ENCODE measurements at places on chromosomes 2 and 18.
A peak's percentile ranks its signal among the peaks of the same experiment; 100 is the strongest.

DNA sequence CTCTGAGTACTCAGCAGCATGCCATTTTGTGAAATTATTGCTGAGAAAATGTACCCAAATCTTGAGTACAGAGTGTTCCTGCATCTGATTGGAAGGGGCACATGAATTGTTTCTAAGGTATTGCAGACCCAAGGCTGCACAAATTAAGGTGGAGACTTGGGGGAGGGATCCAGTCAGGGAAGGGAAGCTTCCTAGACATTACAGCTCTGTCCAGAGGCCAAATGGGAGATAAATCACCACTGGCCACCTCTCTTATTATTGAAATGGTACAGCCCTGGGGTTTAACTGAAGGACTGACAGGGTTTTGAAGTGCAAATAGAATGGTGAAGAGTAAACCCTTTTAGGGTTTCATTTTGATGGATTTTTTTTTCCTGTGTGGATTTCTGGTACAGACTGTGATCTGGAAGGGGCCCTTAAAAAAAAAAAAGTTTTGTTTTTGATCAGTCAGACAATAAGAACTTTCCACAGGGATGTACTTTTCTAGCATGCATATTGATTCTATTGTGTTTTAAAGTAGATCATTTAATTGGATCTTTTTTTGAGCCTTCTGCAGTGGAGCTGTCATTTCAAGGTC, 119.4 kb downstream of the GREB1L start:
- DNase-seq = peak; percentile 42

DNA sequence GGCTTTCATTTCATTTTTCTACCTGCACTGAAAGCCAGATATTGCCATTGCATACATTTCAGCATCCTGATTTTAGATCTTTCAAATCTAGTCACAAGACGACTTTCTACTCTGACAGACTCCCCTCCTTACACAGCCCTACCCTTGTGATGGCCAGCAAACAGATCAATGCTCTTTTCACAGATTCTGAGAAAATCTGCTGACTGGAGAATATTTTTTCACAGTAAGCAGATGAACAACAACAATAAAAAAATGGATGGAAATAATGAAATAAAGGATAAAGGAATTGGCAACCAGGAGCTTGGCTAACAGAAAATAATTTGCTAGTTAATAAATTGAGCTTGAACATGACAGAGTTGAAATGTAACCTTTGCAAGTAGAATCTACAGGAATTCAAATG, 527.2 kb downstream of the IRS1 start:
- DNase-seq = no peak

GRCh38 chr2:39431592-39432316, 5.3 kb downstream of the MAP4K3 start:
- DNase-seq = no peak

DNA sequence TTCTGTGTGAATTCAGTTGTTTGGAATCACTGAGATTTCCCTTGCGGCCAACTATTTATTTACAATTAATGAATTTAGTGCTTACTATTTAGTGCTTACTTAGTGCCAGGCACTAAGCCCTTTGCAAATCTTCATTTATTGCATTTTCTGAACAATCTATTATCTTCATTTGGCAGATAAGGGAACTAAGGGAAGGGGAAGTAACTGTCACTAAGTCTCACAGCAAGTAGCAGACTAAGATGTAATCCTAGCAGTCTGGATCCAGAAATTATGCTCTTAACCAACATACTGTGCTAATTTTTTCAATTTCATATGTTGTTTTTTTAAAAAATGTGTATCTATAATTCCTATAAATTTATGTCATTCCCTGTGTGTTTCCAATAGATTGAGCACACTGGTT, 214.4 kb upstream of the EPC2 start:
- DNase-seq = no peak

GRCh38 chr2:152263911-152264310, 71.1 kb upstream of the FMNL2 start:
- DNase-seq = no peak

DNA sequence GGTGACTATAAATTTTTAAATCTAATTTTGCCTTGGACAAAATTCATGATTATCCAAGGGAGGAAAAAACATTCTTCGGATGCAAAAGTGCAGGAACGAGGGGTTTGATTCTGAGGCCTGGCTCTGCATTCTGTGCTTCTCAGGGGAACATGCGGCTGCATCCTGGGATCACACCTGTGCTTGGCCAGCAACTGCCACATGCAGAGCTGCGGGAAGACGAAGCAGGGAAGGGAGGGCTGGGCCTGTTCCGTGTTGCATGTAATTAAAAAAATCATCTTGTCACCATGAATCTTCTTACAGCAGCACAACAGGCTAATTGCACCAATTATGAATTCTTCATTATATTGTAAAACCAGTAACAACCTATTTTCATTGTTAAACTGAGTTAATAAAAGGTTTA, 158.0 kb upstream of the ALKAL2 start:
- no peak for DNase-seq

GRCh38 chr2:167380555-167380954, 492.3 kb downstream of the XIRP2 start:
- no peak for DNase-seq

DNA sequence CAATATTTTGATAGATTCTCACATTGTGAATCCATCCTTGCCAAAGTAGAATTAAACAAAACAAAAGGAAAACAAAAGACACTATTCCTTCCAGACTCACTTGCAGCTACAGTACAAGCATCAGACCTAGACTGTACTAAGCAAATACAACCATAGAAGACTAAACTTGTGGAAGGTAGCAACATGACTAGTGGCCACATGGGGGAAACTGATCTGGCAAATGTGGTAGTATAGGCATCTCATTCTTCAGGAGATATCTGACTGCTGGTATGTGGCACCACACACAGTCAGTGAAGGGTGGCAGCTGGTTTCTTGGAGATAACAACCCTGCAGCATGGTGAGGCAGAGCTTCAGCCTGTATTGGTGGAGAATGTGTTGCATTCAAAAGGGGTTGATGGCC, 81.0 kb upstream of the ACVR2A start:
- no peak for DNase-seq

- DNase-seq = no peak
Observed at GRCh38 chr2:172438741-172439508, 11.5 kb downstream of the ITGA6 start.

GRCh38 chr18:27114842-27115241, 70.3 kb downstream of the CHST9 start:
- DNase-seq = peak; percentile 51

DNA sequence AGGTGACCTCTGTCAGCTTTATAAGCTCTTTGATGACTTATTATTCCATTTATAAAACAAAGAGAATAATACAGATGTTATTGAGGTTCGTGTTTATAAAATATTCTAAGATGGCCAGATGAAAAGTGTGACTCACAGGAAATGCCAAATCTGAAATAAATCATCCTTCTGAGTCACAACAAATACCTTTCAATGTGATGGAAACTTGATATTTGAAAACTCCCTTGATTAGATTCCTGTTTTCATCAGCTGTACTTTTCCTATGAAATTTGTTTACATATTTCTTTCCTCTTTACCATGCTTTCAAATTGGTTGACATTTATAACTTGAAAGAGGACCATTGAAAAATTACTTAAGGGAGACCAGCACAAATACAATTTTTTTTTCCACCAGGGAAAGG, 30.6 kb upstream of the PPP1R1C start:
- DNase-seq = no peak

DNA sequence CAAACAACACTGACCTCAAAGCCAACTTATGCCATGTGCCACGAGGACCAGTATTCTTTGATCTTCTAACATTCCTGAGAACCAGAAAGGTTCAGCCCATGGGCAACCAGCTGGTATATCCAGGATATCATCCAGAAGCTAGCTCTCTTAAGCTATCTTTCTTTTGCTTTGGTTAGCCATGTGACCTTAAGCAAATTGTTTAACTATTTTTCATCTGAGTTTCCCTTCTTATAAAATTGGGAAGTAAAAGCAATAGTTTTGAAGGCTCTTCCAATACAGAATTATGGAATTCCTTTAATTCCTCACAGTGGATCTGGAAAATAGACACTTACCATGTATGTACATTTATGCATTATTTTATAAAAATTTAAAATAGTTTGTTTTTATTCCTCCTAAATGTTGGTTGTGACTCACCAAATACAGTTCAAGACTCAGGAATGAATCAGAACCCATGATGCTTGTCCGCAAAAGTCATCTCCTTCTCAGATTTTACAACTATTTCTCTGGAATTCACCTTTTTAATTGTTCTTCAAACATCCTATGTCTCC, 435.7 kb downstream of the ZEB2 start:
- DNase-seq = no peak

- DNase-seq = peak; percentile 7
Observed at GRCh38 chr2:70698847-70699246, 69.2 kb downstream of the ADD2 start.

DNA sequence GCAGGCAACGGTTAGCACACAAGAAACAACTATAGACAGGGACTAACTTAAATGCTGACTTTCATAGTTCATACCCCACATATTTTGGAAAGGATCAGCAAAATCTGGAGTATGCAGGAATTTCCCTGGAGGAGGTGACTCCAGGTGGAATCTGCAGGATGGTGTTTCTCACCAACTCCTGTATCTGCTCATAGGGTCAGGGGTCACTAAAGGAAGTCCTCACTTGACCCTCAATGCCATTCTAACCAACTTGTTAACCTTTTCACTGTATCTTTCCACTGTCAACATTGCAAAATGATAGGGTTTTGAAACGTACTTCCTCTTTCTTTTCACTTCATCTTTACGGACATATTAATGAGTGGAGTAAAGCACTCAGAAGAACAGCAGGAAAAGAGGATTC, 207.0 kb upstream of the CXCR4 start:
- no peak for DNase-seq

GRCh38 chr18:49168281-49168985, 217.7 kb upstream of the SMAD7 start:
- DNase-seq = no peak

GRCh38 chr2:234864506-234864905, 87.3 kb upstream of the SH3BP4 start:
- DNase-seq = no peak

- no peak for DNase-seq
Observed at GRCh38 chr2:234716271-234716670, 219.4 kb upstream of the ARL4C start.

DNA sequence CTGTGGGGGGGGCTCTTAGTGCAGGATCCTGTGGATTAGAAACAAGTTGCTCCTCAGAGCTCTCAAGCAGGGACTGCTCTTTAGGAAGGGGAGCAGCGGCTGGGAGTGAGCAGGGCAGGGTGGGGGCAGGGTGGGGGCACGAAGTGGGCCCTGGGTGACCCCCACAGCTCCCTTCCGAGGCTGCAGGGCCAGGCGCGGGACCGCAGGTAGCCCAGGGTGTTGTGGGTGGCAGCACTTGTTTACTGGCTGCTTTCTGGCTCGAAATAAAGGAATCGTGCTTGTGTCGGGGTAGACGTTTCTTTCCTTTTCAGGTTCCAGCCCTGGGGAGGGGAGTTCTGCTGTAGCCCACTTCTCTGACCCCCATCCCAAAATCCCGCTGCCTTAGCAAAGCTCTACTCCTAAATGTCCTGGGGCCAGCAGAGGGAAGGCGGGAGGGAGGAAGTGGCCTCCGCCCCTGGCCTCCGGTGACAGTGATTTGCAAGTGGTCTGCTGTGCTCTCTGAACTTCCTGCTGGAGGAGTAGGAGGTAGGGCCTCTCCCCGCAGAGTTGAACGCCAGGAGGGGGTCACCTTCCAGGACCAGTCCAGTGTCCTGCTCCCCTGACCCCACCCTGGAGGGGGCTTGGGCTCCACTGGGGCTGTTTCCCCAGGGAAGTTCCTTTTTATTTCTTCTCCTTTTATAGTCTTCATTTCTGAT, 8.3 kb downstream of the NEU4 start:
- peak; percentile 51 for DNase-seq

GRCh38 chr2:70897203-70897976, 38.3 kb upstream of the ATP6V1B1 start:
- DNase-seq = peak; percentile 65

- DNase-seq = peak; percentile 62
Observed at GRCh38 chr18:13835202-13835601, 11.3 kb downstream of the MC5R start.

DNA sequence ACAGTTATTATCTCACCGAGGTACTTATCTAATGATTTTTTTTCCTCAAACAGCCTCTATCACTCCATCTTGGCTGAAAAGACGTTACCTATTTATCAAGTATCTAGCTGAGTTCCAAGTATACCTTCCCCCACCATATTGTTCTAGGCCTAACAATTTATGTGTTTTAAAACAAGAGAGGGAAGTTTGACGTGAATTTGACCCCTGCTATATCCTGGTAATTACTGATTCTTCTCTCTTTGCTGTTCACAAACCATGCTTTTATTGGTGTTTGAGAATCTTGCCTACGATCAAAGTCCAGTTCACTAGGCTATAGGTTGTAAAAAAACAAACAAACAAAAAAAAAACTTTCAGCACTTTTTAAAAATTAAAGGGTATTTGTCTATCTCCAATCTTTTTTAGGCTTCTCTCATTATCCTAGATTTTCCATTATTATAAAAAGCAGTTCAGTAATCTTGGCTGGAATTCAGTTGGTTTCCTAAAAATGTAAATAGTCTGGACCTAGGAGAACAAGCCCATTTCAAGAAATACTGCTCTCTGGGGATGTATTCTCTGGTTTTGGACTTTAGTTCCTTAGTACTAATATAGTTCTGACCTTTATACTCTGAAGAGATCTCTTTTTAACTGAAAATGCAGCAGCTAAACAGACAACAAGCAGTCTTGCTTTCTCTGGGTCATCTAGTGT, 505.4 kb downstream of the CPS1 start:
- DNase-seq = no peak

DNA sequence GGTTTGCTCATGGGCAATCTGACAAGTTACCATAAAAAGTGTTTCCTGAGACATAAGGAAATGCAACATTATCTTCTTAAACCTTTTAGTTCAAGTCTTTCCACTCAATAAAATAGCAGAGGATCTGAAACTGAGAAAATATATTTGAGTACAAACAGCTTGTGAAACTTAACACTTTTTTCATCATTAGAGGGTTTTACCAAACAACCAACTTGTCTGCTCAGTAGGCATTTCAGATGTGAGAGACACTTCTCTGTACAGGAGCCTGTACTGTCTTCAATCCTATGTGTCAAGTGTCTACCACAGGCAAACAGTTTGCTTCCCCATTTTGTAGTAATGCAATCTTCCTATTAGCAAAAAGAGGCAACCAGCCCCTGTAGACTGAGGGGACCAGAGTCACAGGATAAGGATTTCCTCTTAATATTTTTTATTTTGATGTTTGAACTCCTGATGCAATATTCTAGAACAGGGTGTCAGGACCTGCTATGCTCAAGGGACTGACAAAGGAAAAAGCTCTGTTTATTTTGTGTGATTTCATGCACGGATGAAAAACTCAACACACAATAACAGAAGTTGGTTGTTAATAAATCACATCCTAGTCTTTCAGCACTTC, 159.1 kb upstream of the LHCGR start:
- no peak for DNase-seq

GRCh38 chr2:36379710-36380448, 24.3 kb downstream of the CRIM1 start:
- no peak for DNase-seq

- no peak for DNase-seq
Observed at GRCh38 chr18:49335677-49336076, 124.8 kb downstream of the DYM start.

- no peak for DNase-seq
Observed at GRCh38 chr2:143744114-143744513, 614.9 kb downstream of the ARHGAP15 start.

Data from endodermal cell (in vitro differentiated cells).